ENCODE measurements at places on chromosomes 1 and 21.
A peak's percentile ranks its signal among the peaks of the same experiment; 100 is the strongest.

DNA sequence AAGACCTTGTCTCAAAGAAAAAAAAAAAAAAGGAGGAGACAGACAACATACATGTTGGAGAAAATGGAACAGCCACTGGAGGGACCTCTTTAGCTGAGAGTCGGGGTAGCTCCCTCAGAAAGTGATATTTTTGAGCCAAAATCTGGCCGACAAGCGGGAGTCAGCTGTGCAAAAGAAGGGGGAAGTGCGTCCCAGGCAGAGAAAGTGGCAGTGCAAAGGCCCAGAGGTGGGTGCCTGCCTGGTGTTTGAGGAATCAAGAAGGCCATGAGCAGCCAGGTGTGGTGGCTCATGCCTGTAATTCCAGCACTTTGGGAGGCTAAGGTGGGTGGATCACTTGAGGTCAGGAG lies 6.1 kb upstream of the CROCC start:
- no peak for DNase-seq

DNA sequence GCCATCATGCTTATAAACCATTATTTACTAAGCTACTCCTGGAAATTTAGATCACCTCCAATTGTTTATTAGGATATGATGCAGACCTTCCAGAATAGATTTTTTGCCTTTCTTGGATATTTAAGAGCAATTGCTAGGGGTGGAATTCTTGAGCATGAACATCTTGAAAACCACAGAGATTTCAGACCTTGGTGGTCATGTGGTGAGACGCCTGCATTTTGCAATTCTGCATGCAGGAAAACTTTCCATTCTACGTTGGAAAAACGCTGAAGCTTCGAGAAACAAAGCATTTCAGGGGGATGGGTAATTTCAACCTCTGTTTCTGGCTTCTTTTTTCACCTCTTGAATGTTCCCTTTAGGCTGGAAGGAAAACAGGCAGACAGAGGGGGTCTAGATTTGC lies 596.3 kb downstream of the KIF26B start:
- DNase-seq, result peak; percentile 63

- no peak for DNase-seq
Observed at GRCh38 chr1:25117233-25117823, 115.0 kb downstream of the SYF2 start.

DNA sequence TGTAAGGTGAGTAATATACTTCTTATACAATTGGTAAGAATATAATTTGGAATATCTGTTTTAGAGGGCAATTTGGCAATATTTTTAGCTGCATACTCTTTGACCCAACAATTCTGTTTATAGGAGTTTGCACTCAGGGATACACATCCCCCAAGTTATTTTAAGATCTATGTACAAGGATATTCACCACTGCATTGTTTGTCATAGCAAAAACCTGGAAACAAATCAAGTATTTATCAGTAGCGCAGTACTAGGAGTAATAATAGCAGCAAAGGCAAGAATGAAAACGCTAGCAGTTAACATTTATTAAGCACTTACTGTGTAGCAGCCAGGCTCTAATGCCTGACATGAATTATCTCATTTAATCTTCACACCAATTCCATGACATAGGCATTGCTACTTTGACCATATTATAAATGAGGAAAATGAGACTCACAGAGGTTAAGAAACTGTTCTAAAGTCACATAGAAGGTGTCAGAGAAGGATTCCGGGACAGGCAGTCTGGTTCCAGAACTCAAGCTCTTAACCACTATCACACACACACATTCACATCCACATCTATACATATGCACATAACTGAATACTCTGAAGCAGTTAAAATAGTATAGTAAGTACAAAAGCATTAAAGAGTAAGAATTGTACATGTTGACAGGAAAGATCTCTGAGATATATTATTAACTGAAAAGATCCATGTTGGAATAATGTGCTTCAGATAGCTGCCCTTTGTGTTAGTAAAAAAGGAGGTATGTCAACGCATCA lies 30.6 kb downstream of the PHC2 start:
- DNase-seq, result no peak

Data from AG20443 (cell line).